ENCODE measurements at places on chromosomes 11 and 22.

DNA sequence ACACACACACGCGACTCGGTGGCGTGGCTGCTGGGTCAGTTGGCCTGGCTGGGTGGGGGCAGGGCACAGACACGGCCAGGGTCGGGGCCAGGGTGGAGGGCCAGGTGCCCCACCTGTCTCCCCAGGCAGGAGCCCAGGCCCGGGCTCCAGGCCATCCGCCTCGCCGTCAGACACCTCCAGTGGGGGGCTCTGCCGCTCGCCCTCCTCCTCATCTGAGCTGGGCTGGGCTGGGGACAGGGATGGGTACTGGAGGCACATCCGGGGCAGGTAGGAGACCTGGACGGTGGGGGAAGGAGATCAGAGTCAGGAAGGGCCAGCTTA, 6.2 kb upstream of the MYBPC3 start:
- no peak for DNase-seq

GRCh38 chr11:125236072-125236825, 71.7 kb downstream of the PKNOX2 start:
- DNase-seq, result no peak

DNA sequence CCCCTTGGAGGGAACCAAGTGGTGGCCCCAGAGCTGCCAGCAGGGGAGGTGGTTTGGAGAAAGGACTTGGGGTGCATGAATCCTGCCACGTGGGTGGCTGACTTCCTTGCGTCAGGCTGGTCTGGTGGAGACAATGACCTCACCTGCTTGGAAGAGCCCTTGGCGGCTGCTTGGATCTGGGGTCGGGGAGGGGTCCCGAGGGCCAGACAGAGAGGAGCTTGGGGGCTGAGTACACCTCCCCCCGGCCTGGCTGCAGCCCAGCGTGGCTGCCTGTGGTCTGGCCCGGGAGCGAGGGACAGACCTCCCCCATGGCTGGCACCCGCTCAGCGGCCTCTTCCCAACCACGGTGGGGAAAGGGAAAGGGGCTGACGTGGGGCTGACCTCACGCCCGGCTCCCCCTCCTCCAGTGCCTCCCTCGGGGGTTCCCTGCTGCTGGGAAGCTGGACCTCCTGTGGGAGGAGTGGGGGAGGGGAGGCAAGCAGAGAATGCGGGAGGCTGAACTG, 13.8 kb downstream of the LIF start:
- DNase-seq, result no peak

DNA sequence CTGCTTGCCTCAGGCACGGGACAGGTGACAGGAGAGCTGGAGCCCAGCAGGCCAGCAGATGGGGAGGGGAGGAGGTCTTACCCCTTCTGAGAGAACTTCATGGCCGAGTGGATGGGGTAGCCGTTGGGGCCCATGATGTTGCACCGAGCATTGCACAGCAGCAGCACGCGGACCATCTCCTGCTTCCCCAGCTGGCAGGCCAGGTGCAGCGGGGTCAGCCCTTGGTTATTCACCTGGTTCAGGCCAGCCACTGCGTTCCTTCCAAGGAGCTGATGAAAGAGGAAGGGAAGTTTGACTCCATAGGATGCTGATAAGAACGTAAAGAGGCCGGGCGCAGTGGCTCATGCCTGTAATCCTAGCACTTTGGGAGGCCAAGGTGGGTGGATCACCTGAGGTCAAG, 29.4 kb upstream of the BAIAP2L2 start:
- no peak for DNase-seq

DNA sequence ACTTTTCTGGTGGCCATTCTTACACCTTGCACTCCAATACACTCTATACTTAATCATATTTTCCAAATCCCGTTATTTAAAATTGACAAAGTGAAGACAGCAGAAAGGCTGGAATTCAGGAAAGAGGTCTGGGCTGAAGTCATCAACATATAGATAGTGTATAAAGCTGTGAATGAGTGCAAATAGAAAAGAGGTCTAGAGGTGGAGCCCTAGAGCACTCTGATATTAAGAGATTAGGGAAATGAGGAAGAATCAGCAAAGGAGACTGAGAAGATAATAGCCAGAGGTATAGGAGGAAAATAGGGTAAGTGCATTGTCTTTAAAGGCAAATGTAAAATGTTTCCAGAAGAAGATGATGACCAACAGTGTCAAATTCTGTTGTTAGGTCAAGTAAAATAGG, 7.9 kb downstream of the CTR9 start:
- no peak for DNase-seq

- no peak for DNase-seq
These were observed 71.0 kb upstream of the PPARA start for GRCh38 chr22:46079093-46079860.

DNA sequence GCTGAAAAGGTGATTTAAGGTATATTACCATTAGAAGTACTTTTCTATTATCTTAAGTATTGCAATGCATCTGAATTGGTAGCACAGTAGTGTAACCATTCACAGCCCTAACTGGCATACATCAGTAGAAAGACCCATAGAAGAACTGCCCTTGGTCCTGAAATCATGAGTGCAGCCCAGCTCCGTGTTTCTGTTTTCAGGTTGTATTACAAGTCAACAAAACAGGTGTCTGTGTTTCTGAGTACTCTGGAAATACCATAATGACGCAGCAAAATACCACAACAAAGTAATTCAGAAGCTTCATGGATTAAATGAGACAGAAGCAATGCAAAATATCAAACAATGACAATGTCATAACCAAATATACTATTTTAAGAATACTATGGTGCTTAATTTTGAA, 226.3 kb downstream of the OPCML start:
- no peak for DNase-seq

- no peak for DNase-seq
These were observed 87.7 kb upstream of the ANO3 start for GRCh38 chr11:26244207-26244606.

DNA sequence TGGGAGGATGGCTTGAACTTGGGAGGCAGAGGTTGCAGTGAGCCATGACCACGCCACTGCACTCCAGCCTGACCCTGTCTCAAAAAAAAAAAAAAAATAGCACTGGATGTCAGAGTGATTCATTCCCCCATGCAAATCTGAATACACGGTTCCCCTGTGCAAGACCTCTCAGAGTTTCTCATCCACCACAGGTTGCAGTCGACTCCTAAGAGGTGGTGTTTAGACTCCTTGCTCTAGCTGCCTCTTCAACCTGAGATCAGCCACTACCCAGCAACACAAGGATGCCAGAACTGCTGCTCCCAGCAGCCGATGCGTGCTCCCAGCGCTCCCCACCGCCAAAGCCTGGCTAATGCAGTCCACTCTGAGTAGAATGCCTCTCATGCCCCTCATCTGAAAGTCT, 97.5 kb downstream of the PARVA start:
- DNase-seq, result peak; percentile 33

DNA sequence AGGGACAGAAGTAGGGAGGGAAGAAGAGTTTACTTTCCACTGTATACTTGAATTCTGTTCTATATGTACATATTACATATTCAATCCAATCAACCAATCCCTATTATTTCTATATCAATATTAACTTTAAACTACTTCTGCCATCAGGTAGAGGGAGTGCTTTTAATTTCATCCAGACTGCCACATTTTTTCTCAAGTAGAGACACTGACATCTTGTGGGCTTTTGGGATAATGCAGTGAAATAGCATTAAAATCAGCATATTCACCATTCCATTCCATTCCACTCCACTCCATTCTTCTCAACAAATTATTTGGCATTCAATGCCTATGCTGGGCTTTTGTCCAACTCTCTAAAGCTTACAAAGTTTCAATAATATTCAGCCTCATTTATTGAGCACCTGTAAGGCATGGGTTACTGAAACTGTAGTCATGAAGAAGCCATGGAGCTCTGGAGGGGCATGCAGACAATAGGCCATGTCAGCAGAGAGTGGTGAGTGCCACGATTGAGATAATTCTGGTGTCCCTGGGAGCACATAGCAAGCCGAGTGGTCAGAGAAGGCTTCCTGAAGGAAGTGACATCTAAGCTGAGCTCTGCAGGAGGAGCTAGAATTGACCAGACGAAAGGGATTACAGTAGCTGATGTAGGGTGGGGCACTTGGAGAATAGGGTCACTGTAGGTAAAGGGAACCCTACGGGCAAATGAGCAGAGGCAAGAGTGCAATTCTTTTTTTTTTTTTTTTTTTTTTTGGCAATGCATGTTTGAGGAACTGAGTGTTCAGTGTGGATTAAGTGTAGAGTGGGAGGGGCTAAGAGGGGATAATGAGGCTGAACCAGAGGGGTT, 12.8 kb upstream of the CLPB start:
- DNase-seq, result peak; percentile 78

DNA sequence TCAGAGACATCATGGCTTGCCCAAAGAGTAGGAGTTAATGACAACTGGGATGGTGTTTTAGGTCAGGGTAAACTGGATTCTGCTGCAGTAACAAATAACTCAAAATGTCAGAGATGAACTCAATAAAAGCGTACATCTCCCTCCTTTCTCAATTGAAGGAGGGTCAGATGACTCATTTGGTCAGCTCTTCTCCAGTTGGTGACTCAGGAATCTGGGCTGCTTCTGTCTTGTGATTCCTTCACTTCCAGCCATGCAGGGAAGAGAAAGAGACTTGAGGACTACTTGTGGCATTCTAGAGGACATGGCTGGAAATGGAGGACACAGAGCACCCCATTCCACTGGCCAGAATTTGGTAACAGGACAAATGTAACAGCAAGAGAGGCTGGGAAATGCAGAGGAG, 3.2 kb upstream of the SYT13 start:
- peak; percentile 84 for DNase-seq

- DNase-seq, result peak; percentile 23
These were observed 709 bp upstream of the KCNE3 start for GRCh38 chr11:74468058-74468457.

Data from renal cortical epithelial cell (primary cell).